ENCODE measurements at places on chromosomes 1 and 21. TPM values are rescaled to one million over a fixed set of nuclear protein-coding genes. Genes with fewer than 3 reads are reported as not detected.
A peak's percentile ranks its signal among the peaks of the same experiment; 100 is the strongest.

Gene DIP2A
- total RNA-seq: 15.2 TPM

Gene FYB2
- 19.4 TPM for total RNA-seq

Gene LGR6
- 1.4 TPM for total RNA-seq

Gene FOXD3
- 0.15 TPM for total RNA-seq

Gene RASSF5
- total RNA-seq: 13.1 TPM

Gene INSRR
- not detected for total RNA-seq

Gene CHRM3
- 1.0 TPM for total RNA-seq

DNA sequence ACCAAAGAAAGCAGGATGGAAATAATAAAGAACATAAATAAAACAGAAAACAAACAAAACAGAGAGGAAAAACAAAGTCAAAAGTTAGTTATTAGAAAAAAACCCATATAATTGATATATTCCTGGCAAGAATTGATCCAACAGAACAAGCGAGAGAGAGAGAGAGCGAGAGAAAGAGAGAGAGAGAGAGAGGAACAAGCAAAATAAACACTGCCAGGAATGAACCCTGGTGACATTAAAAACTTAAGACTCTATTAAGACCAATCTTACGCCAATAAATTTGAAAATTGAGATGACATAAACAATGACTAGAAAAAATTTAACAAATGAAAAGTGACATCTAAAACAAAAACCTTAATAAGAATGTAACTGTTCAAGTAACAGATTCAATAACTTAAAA, 64.1 kb downstream of the COP1 start:
- no peak for DNase-seq

- no peak for DNase-seq
Observed at GRCh38 chr1:177505905-177506590, 335.3 kb downstream of the BRINP2 start.

- DNase-seq: no peak
Observed at GRCh38 chr1:2823921-2824610, 22.6 kb upstream of the TTC34 start.

DNA sequence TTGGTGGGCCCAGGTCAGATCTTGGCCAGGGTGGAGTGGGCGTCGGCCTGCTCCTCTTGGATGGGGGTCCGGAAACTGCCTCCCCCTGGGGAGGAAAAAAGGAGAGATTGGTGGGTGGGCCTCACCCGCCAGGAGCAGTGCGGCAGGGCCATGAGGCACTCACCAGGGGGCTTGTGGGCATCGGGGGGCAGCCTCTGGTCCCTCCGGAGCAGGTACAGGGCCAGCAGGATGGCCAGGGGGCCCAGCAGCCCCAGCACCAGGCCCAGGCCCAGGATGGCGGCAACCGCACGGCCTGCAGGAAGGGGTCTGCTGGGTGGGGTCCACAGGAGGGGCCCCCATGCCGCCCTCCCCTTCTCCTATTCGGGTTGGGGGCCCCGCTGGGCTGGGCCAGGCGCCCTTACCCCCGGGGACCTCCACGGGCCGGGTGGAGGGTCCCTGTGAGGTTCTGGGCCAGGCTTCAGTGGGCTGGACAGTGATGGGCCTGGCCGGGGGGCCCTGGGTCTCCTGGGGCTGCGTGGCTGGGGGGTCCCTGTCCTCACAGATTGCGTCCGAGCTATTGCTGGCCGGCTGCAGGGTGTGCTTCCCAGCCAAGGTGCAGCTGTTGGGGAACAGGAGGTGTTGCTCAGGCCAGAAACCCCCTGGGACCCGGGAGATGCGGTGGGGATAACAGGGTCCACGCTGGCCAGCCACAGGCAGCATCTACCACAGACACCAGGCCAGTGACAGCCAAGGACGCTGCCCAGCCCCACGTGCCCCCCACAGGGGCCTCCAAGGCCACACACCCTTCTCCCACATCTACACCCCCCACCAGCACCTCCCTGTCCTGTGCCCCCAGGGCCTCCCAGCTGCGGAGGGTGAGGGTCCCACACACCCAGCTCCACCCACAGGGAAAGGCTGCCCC, 2.2 kb downstream of the TNFRSF4 start:
- no peak for DNase-seq

DNA sequence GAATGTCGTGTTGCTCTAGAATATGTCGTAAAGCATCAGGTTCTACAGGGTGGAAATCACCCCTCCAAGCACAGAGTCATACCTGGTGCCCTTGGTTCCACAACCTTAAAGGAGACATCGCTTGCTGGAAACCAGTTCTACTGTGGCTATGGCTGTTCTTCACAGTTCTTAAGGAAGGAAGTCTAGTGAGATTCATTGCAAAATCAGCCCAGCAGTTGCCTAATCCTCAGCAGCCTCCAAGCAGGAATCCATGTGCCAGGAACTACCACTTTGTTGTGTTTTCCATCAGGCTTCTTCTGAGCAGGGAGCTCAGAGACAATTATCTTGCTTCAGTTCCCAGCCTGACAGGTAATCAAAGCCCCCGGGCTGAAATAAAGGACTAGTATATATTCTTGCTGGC, 45.0 kb upstream of the SLC35F3 start:
- DNase-seq: no peak

- DNase-seq: peak; percentile 12
Observed at GRCh38 chr1:207991583-207992026, 80.7 kb upstream of the CD34 start.

DNA sequence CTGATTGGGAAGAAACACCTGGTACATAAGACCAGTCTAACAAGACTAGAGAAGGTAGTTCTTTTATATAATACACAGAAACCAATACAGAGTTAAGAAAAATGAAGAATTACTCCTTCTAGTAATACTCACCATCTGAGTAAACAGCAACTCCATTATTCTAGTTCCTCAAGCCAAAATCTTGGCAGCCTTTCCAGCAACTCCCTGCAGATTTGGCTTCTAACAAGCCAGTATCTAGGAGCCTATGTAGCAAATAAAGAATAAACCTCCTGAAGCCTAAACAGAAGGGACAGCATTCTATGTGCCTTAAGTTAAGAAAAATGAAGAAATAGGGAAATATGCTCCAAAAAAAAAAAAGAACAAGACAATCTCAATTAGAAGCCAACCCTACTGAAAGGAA, 24.5 kb downstream of the ERO1B start:
- no peak for DNase-seq

DNA sequence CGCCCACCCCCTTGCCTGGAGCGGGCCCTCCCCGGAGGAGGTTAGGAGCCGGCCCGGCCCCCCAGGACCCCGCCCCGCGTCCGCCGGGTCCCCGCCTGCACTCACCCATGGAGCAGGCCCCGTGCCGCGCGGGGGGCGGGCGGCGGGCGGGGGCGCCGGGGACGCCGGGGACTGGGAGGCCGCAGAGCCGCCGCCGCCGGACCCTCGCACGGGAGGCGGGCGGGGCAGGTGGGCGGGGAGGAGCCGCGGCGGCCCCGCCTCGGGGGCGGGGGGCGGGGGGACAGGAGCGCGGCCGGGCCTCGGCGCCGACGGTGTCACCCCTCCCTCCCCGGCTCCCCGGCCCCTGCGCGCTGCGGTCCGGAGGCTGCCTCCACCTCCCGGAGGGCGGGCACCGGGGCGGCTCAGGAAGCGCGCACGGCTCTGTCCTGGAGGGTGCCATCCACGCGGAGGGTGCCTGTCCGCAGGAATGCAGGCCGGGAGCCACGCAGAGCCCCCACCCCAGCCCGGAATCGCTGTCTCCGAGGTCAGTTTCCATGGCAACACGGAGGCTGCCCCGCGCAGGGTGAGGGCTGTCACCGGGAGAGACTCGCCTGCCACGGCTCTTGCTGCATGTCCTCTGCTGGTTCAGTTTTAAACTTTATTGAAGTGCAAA, 5.9 kb upstream of the PLEKHG5 start:
- DNase-seq: no peak

DNA sequence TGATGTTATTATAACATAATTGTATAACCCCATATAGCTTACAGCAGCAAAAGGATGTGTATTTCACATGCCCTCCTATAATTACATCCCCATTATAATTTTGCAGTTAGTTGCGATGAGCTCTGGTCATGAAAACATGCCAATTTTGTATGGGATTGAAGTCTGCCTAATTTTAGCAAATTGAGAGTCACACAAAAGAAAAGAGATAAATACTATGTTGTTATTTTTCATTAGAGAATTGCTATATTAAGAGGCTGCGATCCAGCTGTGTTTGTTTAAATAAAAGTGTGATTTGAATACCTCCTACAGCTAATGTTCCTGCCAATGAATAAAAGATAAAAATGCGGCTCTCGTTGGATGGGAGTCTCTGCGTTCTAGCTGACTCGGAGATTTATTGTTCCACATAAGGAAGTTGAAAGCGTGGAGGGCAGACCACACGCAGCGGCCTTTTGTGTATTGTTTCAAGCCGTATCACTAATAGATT, 461.0 kb upstream of the NFIA start:
- no peak for DNase-seq

DNA sequence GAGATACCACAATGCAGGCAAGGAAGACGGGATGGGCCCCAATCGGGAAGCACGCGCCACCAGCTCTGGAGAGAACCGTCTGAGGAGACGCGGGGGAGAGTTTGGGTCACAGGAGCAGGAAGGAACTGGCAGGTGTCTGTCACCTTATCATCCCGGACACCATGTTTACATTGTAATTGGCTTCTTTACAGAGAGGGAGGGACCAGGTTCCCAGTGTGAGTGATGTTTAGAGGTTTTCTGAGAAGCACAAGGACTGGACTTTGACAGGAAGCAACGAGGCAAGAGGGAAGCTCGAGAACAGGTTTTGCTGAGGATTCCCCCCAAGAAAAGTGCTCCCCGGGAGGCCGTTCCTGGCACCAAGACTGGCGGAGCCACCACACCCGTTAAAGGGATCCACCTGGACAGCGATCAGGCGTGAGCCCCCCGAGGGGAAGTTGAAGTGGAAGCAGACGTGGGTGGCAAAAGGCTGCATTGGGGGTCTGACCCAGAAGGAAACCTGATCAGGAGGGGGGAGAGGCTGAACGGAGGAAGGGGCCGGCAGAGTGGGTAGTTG, 957 bp downstream of the EPS15 start:
- peak; percentile 66 for DNase-seq

- DNase-seq: no peak
Observed at GRCh38 chr21:35119501-35120047, 70.5 kb upstream of the RUNX1 start.

DNA sequence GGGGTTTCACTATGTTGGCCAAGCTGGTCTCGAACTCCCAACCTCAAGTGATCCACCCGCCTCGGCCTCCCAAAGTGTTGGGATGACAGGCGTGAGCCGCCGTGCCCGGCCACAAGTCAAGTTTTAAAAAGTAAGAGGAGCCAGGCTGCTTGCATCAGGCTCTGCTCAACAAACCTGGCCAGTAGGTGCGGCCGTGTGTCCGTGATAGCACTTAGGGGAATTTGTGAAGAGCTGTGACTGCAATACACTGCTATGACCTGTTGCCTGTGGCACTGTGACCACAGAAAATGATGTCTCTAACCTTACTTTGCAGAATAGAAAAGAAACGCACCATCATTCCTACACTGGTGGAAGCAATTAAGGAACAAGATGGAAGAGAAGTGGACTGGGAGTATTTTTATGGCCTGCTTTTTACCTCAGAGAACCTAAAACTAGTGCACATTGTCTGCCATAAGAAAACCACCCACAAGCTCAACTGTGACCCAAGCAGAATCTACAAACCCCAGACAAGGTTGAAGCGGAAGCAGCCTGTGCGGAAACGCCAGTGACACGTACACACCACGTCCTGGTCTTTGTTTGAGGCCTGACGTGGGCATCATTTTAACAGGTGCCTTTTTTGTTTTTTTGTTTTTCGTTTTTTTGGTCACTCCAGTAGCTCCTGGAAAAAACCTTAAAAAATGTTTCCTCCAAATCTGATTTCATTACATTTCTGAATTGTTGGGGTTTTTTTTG, 16.7 kb downstream of the C1orf174 start:
- no peak for DNase-seq

- no peak for DNase-seq
Observed at GRCh38 chr1:168007691-168008090, 70.8 kb upstream of the MPC2 start.

DNA sequence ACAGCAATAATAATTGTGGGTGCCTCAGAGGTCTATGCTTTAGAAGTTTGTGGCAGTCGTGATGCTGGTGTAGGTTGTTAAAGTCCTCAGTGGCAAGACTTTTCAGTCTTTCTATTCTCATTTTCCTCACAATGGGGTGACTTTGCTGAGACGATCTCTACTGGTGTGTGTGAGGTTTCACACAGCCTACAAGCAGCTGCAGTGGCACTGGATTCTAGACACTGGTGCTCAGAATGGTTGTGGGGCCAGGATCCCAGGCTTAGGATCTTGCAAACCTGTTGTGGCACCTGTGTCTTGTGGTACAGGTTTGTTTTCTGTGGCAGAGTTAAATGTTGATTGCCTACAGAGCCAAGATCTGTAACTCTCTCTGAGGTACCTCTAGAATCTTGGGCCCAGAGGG, 581.2 kb downstream of the PTPRC start:
- DNase-seq: no peak

DNA sequence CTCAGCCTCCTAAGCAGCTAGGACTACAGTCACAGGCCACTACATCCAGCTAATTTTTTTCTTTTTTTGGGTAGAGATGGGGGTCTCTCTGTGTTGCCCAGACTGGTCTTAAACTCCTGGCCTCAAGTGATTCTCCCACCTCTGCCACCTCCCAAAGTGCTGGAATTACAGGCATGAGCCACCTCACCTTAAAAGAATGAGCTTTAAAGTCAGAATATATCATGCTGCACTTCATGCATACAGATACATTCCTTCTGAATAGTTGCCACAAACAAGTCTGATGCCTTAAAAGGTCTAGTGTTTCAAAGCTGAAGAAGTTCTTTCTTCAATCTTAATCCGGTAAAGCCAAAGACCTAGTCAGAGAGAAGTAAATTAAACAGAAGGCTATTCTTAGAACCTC, 23.8 kb upstream of the CPLANE2 start:
- DNase-seq: no peak

GRCh38 chr1:154589780-154590179, 18.2 kb downstream of the ADAR start:
- DNase-seq: no peak

Data from left lobe of liver (tissue), 2 donors.